ENCODE measurements at places on chromosomes 4 and X. TPM values are rescaled to one million over a fixed set of nuclear protein-coding genes. Genes with fewer than 3 reads are reported as not detected.

The MAGT1 gene
- total RNA-seq = 39.4 TPM

The SOX3 gene
- not detected for total RNA-seq

The RPS6KA6 gene
- total RNA-seq = not detected

The CORIN gene
- total RNA-seq = 0.73 TPM

The ZMAT1 gene
- total RNA-seq = 0.16 TPM

Measured in HT1080 (cell line).